ENCODE measurements at places on chromosomes 6 and 20.

DNA sequence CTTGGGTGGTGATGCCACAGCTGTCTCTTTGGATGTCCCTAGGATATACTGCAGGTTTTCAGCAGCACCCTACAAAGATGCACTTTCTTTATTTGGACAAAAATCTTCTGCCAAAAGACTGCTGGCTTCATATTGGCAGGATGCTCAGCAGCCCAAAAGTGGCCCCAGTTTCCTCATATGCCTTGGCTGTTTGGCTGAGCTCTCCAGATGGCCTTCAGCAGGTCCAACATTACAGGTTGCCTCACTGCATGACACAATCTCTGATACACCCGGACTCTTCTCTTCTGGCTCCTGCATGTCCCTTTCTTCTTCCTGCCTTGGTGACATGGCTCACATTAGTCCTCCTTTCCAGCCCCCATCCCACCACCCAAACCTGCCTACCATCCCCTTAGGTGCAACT, 323.7 kb upstream of the CDH4 start:
- no peak for DNase-seq

GRCh38 chr6:44002593-44003344, 124.5 kb downstream of the MRPL14 start:
- DNase-seq: peak; percentile 68

DNA sequence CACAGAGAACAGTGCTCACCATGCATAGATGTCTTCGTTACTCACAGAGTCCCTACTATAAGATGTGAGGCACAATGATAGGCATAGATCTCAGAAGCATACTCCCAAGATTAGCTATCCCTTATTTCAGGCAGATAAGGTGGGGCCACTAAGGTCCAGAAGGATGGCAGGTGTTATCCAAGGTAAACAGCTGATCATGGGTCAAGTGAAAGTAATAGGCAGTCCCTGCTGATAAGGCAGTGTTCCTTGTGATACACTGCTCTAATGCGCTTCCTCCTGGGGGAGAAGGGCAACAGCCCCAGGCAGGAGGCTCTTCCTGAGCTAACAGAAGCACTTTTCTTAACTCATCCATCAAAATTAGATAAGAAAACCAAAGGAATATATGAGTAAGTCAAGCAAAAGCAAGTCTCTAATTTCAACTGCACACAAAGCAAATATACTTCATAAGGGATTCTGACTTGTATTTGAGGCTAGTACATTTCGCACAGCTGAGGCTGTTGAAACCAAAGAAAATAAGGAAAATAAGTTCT, 42.2 kb downstream of the METTL24 start:
- no peak for DNase-seq

GRCh38 chr6:21596145-21596948, 2.8 kb downstream of the SOX4 start:
- peak; percentile 35 for DNase-seq

DNA sequence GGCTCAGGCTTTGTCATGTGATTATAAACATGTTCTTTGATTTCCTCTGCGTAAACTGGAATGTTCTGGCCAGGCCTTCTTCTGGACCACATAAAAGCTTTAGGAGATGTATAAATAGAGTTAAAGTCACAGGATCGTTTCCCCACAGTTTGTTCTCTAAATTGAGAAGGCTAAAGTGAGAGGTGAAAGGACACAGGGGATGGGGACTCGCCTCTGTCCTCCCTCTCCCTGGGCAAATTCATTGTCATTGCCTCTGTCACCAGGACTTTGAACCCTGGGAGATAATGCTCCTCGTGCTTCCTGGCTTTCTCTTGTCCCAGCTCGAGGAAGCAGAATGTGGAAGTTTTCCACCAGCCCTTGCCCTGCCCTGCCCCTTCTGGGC, 20.3 kb upstream of the ZFAND3 start:
- no peak for DNase-seq

- DNase-seq: no peak
These were observed 47.5 kb downstream of the EFCAB8 start for GRCh38 chr20:32906200-32906599.

All from germinal center (tissue), 1 donor.